Chondrocyte (in vitro differentiated cells): ENCODE measurements at places on chromosomes 3 and 15. TPM values are rescaled to one million over a fixed set of nuclear protein-coding genes. Genes with fewer than 3 reads are reported as not detected.

GRCh38 chr3:15647611-15648167 lies 46.1 kb downstream of the BTD start:
- DNase-seq: no peak

PRKCD gene
- 11.6 to 20.0 TPM (median 17.1 TPM) in 3 replicates for total RNA-seq

PLCH1 gene
- total RNA-seq: 0.07 to 0.17 TPM in 2 of 3 replicates, not detected in the other

- DNase-seq: no peak
These were observed 29.4 kb downstream of the ITGA11 start for GRCh38 chr15:68402432-68403160.

DNA sequence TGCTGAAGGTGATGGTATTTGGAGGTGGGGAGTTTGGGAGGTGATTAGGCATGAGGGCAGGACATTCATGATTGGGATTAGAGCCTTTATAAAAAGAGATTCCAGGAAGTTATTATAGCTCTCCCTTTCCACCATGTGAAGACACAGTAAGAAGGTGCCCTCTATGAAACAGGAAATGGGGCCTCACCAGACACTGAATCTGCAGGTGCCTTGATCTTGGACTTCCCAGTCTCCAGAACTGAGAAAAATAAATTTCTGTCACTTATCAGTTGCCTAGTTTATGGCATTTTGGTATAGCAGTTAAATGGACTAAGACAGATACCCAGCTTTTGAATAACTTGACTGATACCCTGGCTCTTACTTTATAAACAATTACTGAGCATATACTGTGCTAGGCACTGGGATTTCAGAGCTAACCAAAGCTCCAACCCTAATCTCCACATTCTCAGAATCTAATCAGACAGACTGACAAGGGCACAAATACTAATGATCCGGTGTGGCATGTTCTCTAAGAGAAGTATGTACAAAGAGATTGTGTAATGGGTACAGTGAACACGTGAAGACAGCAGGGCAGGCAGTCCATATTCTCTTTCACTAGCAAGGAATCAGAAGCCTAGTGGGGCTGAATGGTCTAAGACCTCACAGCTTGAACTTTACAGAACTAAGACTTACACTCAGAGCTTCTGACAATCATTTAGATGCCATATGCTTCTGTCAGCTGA lies 343.1 kb downstream of the WDR72 start:
- no peak for DNase-seq

TUSC2 gene
- 15.3 to 18.6 TPM (median 17.0 TPM) in 3 replicates for total RNA-seq

DNA sequence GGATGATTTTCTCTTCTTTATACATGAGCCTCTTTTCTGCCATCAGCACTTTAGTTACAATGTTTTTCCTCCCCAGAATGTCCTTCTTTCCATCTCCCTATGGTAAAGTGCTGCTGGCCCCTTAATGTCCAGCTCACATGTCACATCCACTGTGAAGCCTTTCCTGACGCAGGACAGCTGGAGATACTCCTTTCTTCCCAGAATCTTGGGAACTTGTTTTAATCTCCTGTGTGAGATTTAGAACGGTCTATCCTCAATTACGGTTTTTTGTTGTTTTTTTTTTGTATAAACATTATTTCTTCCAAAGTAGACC lies 147.7 kb upstream of the TSC22D2 start:
- DNase-seq: no peak

- DNase-seq: no peak
These were observed 533.7 kb upstream of the ATP11B start for GRCh38 chr3:182259579-182259978.

DNA sequence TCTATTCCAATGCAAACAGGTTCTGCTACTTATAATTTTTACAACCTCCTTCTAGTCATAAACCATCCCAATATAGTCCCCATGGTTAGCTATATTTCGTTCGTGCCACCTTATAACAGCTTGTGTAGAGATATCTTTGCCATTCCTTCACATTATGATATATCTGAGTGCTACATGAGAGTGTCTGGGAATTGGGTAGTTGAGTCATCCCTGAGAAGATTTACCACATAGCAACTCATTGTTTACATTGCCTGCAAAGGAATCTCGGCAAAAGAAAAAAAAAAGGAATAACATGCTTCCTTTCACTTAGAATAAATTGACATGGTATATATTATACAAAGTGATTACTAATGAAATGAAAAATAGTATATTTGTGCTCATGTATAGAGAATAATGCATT lies 86.0 kb upstream of the VGLL3 start:
- DNase-seq: no peak

GRCh38 chr3:120364821-120365220 lies 15.7 kb upstream of the LRRC58 start:
- DNase-seq: no peak

DNA sequence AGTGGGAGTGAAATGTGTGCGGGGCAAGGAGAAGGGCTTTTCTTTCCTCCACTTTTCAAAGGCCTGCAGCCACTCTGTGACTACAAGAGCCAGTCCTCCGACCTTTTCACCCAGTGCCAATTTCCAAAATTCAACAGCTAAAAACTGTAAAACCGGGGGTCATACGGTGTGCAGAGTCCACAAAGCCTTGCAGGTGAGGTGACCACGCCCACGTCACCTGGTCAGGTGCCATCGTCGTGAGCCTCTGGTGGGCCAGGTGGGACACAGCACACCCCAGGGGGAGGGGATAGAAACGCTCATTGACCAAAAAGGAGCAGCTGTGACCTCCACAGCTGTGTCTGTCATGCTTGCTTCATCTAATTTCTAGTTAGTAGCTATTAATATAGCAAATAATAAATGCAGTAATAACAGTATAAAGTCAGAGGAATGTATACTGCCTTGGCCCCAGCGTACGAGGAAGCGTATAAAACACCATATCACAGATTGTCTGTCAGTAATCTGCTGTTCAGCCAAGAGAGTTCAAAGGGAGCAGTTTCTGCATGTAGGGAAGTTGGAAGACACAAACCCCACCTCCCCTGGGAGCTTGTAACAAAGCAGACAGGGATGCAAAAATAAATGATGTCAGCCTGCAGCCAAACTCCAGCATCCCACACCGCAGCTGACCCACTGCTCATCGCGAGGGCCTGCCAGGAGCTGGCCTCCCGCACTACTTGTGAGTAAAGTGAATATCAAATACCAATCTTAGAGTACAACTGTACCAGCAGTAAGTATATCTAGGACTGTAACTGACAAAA lies 86.7 kb downstream of the VGLL4 start:
- DNase-seq: no peak

DNA sequence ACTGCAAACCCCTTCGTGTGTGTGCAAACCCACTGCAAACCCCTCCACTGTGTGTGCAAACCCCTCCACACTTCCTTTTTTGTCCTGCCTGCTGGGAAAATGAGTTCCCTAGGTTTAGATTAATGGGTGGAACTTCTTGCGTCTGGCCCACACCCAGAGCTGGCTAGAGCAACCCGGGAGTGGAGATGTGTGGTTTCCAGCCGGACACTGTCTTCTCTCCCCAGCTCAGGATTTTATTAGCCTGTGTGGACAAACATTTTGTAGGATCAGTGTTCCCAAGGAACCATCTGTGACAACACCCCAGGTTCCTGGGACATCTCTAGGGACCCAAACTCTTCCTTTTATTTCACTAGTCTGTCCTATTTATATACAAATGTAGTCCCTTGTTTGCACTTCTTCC lies 9.6 kb upstream of the LRRK1 start:
- DNase-seq: no peak

ATP10A gene
- total RNA-seq: 160 to 190 TPM (median 163 TPM) in 3 replicates

RASL12 gene
- total RNA-seq: 1.7 to 13.1 TPM (median 12.7 TPM) in 3 replicates

GRCh38 chr3:69276884-69277283 lies 109.0 kb downstream of the FRMD4B start:
- DNase-seq: no peak

- DNase-seq: no peak
These were observed 77.0 kb upstream of the GBE1 start for GRCh38 chr3:81838457-81838856.

GRCh38 chr3:73364517-73364916 lies 260.2 kb downstream of the PDZRN3 start:
- no peak for DNase-seq

DNA sequence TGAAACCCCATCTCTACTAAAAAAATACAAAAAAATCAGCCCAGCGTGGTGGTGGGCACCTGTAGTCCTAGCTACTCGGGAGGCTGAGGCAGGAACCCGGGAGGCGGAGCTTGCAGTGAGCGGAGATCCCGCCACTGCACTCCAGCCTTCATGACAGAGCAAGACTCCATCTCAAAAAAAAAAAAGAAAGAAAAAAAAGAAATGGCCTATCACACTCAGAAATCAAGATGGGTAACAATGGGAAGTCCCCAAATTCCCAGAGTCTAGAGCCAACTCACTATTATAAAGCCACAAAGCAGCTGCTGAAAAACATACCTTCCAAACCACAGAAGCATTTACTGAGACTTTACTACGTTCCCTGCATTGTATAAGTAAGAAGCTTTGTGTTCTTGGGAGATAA lies 7.5 kb downstream of the HDGFL3 start:
- DNase-seq: no peak

GOLGA6L10 gene
- total RNA-seq: 1.2 to 2.4 TPM (median 2.0 TPM) in 3 replicates

C3orf20 gene
- total RNA-seq: not detected in 3 replicates

KNG1 gene
- total RNA-seq: not detected in 3 replicates

GRCh38 chr3:171553086-171553485 lies 92.9 kb upstream of the TNIK start:
- DNase-seq: no peak

DNA sequence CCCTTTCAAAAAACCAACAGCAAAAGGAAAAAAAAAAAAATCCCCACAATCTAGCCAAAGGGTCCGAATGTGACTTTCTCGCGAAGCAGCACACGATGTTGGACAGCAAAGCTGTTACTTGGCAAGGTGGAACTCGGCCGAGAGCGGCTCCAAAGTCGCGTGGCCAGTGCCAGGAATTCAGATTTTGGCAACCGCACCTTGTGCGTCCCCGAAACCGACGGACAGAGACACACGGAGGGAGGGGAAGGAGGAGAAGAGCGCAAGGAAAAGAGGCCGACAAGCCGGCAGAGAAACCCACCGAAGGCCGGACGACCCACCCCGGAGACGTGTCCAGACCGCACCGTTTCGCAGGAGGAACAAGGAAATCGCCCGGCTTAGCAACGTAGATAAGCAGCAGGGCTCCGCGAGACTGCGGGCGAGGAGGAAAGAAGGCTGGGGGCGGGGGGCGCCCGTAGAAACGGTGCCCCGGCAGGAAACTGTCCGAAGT lies 517.3 kb downstream of the MECOM start:
- peak; percentile 74 for DNase-seq

GRCh38 chr3:141663993-141664392 lies 74.1 kb upstream of the RNF7 start:
- DNase-seq: no peak

OTOL1 gene
- not detected in 3 replicates for total RNA-seq

DNA sequence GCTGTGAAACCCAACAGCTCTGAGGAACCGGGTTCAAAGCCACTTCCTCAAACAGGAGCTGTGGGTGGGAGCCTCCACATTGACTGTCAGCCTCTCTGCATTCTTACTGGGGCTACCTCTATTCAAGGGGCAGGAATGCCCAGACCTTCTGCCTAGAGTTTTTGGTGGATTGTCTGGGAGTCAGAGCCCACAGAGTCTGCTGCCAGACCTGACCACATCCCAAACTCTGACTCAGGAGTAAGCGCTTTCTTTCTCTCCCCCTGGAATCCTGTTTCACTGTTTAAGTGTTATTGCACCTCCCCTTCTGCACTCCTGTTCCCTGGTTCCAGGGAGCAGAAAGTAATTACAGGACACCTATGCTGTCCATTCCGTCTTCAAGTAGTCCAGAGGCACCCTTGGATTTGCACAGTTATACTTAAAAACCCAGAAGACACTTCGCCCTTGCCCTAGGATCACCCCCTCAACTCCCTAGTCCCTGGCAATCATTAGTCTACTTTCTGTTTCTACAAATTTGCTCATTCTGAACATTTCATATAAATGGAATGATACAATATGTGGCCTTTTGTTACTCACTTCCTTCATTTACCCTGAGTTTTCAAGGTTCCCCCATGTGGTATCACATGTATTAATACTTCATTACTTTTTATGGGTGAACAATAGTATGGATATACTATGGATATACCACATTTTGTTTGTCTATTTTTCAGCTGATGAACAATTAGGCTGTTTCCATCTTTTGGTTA lies 37.9 kb upstream of the TJP1 start:
- no peak for DNase-seq

SH3GL3 gene
- not detected in 3 replicates for total RNA-seq

DPPA2 gene
- total RNA-seq: not detected in 3 replicates

GP5 gene
- 0.28 TPM in 1 of 3 replicates, not detected in the others for total RNA-seq

DNA sequence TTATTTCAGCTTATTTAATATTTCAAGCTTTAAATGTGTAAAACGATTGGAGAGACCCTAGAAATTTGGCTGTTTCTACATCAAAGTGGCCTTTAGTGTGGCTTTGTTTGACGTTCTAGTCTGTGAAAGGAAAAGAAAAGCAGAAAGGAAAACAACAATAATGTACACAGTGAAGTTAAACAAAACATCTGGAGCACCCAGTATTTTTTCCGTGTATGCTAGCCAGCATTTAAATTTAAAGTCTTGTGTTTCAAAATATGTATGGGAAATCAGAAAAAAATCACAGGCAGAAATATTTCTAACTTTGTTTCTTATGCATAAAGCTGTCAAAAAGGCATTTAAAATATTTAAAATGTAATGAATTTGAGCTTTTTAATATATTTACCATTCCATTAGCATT lies 218.1 kb downstream of the NAALADL2 start:
- no peak for DNase-seq

ERICH6 gene
- not detected in 3 replicates for total RNA-seq

SKOR1 gene
- total RNA-seq: 0.15 to 0.27 TPM (median 0.22 TPM) in 3 replicates

DNA sequence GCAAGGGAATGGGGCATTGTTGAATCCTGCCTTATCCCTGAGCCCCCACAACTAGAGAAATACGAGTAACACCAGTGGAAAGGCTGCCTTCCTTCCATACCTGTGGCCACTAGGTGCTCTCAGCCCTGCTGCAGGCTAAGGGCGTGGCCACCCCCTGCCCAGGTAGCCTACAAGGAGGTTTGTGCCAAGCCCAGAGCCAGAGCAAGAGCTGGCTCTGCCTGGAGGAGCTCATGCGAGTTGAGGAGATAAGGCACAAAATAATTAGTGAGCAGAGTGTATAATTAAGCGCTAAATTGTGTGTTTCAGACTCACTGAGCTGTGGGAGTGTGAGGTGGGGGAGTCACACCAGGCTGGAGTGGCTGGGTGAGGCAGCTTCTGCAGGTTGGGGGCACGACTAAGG lies 49.2 kb downstream of the TPRA1 start:
- no peak for DNase-seq

GRCh38 chr15:88658070-88658965 lies 19.5 kb downstream of the ISG20 start:
- no peak for DNase-seq

- DNase-seq: no peak
These were observed 465.3 kb downstream of the FGF12 start for GRCh38 chr3:192262001-192262400.

GRCh38 chr3:12598890-12599289 lies 42.0 kb downstream of the MKRN2 start:
- DNase-seq: no peak

ASB14 gene
- total RNA-seq: not detected in 3 replicates
